GM23248 (cell line): ENCODE measurements at places on chromosomes 12 and 14. TPM values are rescaled to one million over a fixed set of nuclear protein-coding genes. Genes with fewer than 3 reads are reported as not detected.

OR4E2 gene
- polyA plus RNA-seq = not detected in 2 replicates

ADAM21 gene
- 0.13 and 0.20 TPM in 2 replicates for polyA plus RNA-seq

ZFYVE26 gene
- polyA plus RNA-seq = 2.7 and 3.9 TPM in 2 replicates

GOLGA5 gene
- 66.2 and 70.6 TPM in 2 replicates for polyA plus RNA-seq

ATF7IP gene
- polyA plus RNA-seq = 24.3 and 24.9 TPM in 2 replicates

GSG1 gene
- 2.0 and 2.9 TPM in 2 replicates for polyA plus RNA-seq

DNAJC22 gene
- 0.69 and 1.9 TPM in 2 replicates for polyA plus RNA-seq

ESPL1 gene
- polyA plus RNA-seq = 2.0 and 3.3 TPM in 2 replicates

DNA sequence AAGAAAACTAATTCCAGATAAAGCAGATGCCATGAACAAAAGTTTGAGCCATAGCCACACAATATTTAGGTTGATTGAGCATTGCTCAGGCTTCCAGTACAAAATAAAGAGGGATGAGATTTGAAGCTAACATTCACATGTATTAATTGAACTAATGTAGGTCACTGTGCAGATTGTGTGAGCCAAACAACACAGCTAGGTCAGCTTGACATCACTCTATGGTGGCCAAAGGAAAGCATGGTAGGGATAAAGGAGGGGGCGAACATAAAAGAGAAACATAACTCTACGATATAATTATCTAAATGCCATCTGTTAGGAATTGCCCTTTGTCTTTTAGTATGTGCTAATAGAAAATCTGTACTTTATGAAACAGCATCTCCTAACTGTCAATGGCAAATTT is 477.7 kb upstream of the SYT1 start:
- no peak overlapping the region for H3K27ac ChIP-seq
- peaks cover 12% of the 10 kb centered on the region; the same call in 1 of the 2 replicates for H3K4me1 ChIP-seq
- H3K27me3 ChIP-seq = no peaks in the 10 kb centered on the region
- H3K36me3 ChIP-seq = no peaks in the 10 kb centered on the region

- H3K4me1 ChIP-seq = peaks cover 32% of the 10 kb centered on the region
- 0 out of 2 replicates have a peak, but pooled peaks cover 4% of the 10 kb centered on the region for H3K36me3 ChIP-seq
- DNase-seq = peak; percentile 91
- H3K4me3 ChIP-seq = peak overlapping the region; percentile 20; the same call in 1 of the 2 replicates
Observed at GRCh38 chr14:103594265-103594664, 31.5 kb downstream of the COA8 start.

GRCh38 chr14:67815573-67816225 is 691 bp downstream of the ZFYVE26 start:
- peak overlapping the region; percentile 76 for H3K27ac ChIP-seq
- peaks cover 20% of the 10 kb centered on the region; the same call in 1 of the 2 replicates for H3K36me3 ChIP-seq
- H3K4me3 ChIP-seq = peak overlapping the region; percentile 90
- H3K4me1 ChIP-seq = peaks cover 9% of the 10 kb centered on the region
- DNase-seq = peak; percentile 76
- H3K27me3 ChIP-seq = no peaks in the 10 kb centered on the region

GRCh38 chr14:100221533-100222223 is 17.3 kb upstream of the YY1 start:
- H3K36me3 ChIP-seq = no peaks in the 10 kb centered on the region
- H3K4me1 ChIP-seq = peaks cover 14% of the 10 kb centered on the region
- H3K27me3 ChIP-seq = no peaks in the 10 kb centered on the region
- peak overlapping the region; percentile 50 for H3K27ac ChIP-seq
- peak overlapping the region; percentile 84 for H3K4me3 ChIP-seq
- DNase-seq = peak; percentile 82

- no peaks in the 10 kb centered on the region for H3K27me3 ChIP-seq
- H3K4me1 ChIP-seq = peaks cover 11% of the 10 kb centered on the region; the same call in 1 of the 2 replicates
- peak overlapping the region; percentile 47 for H3K27ac ChIP-seq
Observed at GRCh38 chr14:29671034-29671433, 256.6 kb downstream of the PRKD1 start.

- no peak overlapping the region for H3K27ac ChIP-seq
- DNase-seq = no peak
- H3K27me3 ChIP-seq = no peaks in the 10 kb centered on the region
- peaks cover 19% of the 10 kb centered on the region for H3K4me1 ChIP-seq
Observed at GRCh38 chr12:19014240-19014639, 115.3 kb upstream of the PLEKHA5 start.

DNA sequence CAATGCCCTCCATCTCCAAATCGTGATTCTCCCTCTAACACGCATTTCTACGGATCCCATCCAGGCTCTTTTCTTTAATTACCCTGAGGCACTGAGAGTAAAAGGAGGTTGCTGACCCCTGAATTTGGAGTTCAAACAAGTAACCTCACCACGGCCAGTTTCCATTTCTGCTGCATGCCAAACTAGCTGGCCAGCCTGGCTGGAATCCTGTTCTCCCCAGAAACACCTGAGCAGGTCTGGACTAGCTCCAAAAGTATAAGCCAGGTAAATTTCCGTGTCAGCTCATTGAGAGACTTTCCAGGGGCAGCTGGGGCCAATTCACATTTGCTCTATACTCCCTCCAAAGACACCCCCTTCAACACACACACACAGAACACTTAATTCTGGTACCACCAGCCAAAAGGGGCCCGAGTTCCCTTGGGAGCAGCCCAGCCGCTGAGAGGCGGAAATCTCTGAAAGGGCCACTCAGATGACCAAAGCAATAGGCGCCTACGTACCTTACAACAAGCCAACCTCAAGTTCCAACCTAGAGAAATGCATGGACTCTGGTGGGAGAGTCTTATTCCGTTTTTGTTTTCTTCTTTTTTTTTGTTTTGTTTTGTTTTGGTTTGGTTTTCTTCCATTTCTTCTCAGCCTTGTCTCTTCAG is 131.4 kb downstream of the NDUFA12 start:
- H3K36me3 ChIP-seq = no peaks in the 10 kb centered on the region
- H3K4me1 ChIP-seq = no peaks in the 10 kb centered on the region
- H3K4me3 ChIP-seq = no peak overlapping the region
- DNase-seq = no peak
- peaks cover 56% of the 10 kb centered on the region for H3K27me3 ChIP-seq

- DNase-seq = peak; percentile 79
- no peaks in the 10 kb centered on the region for H3K27me3 ChIP-seq
- no peak overlapping the region for H3K27ac ChIP-seq
- no peak overlapping the region for H3K4me3 ChIP-seq
Observed at GRCh38 chr12:124771462-124772288, 92.0 kb downstream of the SCARB1 start.

DNA sequence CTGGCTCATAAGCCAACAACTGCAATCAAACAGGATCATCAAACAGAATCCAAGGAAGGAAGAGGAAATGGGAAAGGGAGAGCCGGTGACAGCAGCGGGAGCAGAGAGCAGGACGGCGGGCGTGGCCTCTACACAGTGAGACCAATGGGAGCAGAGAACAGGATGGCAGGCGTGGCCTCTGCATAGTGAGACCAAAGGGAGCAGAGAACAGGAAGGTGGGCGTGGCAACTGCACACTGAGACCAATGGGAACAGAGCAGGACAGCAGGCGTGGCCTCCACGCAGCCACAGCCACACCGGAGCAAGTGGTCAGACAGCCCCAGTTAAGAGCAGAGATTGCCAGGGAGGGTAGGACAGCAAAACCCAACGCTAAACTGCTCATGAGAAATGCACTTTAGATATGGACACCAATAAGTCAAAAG is 16.4 kb downstream of the LRCOL1 start:
- H3K27me3 ChIP-seq = no peaks in the 10 kb centered on the region; the same call in 1 of the 2 replicates
- no peak overlapping the region for H3K27ac ChIP-seq
- H3K4me3 ChIP-seq = no peak overlapping the region; the same call in 1 of the 2 replicates
- H3K4me1 ChIP-seq = no peaks in the 10 kb centered on the region
- peak; percentile 95 for DNase-seq
